Left cardiac atrium (tissue), 4 donors: ENCODE measurements at places on chromosomes 3 and 15.

DNA sequence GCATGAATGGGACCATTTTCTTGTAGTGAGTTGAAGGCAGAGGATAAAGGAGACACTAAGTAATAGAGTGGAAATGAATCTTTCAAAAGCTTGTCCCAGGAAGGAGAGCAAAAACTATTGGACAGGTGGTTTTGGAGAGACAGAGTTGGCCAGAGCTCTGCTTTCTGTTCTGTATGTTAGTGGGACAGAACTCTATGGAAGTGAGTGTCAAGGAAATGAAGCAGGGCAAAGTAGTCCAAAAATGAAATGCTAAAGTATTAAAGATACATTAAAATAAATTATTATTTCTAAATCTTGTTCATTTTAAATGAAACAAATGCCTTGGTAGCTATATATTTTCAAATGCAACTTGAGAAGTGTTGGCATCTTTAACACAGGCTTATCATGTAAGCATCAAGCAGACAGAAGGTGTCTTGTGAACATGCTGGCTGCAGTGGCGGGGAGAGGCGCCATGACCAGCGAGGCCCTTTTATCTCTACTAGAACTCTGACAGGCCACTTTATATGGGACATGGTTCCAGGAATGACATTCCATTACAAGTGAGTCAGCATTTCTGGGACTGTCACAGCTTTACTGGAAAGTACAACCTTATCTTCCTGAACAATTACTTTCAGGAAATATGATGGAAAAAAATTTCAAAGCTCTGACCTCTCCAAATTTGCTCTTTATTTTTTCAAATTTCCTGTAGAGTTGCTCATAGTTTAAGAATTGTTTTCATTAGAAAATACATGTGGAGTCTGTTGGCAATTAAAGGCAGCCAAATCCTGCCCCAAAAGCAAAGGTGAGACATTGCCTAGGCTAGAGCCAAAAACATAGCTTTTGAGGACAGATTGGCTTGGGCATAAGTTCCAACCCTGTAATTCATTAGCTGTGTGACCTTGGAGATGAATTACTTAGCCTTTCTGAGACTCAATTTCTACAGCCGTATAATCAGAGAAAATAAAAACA is 106.5 kb downstream of the ECT2 start:
- DNase-seq = peak; percentile 62

GRCh38 chr3:52494445-52494844 is 693 bp upstream of the STAB1 start:
- DNase-seq = no peak

GRCh38 chr15:100891307-100892012 is 11.8 kb downstream of the ALDH1A3 start:
- DNase-seq = no peak

DNA sequence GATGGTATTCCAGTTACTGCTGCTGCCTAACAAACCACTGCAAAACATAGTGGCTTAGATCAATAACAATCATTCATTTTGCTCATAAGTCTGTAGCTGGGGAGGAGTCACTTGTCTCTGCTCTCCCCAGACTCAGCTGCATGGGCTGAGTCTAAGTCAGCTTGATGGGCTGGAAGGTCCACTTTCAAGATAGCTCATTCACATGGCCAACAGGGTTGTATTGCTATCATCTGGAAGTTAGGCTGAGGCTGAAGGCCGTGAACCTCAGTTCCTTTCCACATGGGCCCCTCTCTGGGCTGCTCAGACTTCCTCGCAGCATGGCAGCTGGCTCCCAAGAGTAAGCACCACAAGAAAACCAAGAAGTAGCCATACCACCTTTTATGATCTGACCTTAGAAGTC is 28.7 kb upstream of the BFSP2 start:
- no peak for DNase-seq

- DNase-seq = no peak
These were observed 49.3 kb downstream of the ZNF621 start for GRCh38 chr3:40574050-40574449.

- DNase-seq = no peak
These were observed 129.1 kb downstream of the RAP2B start for GRCh38 chr3:153291059-153291685.

- no peak for DNase-seq
These were observed 354.3 kb downstream of the AGBL1 start for GRCh38 chr15:86433983-86434382.

DNA sequence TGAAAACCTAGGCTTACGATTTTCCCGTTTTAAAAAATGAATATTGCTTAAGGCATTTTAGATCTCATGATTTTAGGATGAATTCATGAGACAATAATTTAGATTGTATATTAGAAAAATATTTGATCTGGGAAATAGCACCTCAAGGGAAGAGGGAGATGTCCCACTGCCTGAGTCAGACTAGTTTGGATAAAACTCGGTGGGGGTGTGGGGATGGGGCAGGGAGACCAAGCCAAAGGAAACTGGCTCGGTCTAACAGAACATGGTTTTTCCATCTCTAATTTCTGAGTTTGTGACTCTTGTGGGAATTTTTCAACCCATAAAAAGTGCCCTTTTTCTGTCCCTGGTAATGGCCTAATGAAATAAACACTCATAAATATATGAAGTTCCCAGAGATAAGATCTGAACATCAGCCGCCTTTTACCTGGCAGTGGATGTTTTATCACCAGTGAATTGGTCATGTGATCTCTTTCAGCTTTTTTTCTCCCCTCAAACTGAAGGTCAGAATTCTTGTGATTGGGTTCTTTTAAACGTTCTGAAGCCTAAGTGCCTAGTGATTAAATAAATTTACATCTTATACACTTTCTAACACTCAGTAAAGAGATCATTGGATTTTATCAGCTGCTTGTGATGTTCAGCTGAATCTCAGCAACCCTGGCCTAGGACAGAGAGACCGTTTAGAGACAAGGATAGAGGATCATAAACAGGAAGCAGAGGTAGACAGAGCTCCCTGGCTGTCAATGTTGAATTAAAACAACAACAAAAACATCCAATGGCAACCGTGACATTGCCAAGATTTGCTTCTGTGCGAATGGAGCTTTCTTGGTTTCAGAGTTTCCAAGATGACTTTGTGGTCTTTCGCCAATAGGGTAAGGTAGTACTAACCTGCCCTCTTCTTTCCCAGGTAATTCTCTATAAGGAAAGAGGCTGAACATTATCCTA is 1038.2 kb downstream of the MCTP2 start:
- no peak for DNase-seq

DNA sequence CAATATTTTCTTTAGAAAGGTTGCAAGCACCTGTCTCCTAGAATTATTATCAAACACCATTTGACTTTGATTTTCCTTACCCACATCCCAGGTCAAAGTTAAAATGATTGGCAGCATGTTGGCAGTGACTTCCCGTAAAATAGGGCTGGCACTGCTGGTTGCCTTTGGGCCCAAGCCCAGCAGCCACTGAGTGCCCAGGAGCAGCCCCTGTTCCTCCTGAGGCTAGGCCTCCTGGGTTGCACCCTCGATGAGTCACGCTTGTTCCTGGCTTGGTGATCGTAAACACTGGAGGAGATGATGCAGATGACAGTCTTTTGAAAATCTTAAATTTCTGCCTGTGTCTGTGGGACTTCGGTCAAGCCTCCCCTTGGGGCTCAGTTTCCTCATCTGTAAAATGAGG is 290.0 kb downstream of the TLE3 start:
- DNase-seq = no peak

DNA sequence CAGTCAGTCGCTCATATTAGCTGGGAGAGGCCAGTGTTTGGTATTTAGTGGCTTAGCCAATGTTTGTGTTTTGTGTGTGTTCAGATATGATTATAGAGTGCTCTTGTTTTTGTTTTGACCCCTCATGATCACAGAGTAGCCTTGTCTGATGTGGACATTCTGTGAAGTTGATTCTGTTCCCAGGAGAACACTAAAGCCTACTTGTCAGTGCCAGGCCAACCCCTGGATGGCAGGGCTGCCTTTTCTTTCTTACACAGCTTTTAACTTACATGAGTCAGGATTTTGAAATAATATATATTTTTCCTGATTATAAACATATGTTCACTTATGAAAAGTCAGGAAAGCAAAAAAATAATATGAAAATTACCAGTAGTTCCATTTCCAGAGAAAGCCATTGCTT is 11.9 kb downstream of the CFAP161 start:
- DNase-seq = no peak

DNA sequence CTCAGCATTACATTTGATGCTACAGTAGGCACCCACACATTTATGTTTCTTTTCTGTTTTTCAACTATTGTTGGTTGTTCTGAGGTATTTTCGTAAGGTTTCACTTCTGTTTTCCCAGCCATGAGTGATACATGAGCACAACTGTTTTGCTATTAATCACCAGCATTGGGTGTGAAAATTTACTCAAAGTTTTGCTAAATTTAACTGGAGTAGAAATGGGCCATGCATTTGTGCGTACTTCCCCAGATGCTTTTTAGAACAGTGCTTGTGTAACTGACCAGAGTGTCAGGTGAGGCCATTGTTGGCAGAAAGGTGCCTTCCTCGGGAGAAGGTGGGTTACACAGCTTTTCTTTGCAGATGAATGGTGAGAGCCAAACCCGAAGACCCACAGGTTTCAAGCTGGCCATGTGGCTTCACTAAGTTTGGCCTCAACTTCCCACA is 70.4 kb downstream of the ST6GAL1 start:
- no peak for DNase-seq

DNA sequence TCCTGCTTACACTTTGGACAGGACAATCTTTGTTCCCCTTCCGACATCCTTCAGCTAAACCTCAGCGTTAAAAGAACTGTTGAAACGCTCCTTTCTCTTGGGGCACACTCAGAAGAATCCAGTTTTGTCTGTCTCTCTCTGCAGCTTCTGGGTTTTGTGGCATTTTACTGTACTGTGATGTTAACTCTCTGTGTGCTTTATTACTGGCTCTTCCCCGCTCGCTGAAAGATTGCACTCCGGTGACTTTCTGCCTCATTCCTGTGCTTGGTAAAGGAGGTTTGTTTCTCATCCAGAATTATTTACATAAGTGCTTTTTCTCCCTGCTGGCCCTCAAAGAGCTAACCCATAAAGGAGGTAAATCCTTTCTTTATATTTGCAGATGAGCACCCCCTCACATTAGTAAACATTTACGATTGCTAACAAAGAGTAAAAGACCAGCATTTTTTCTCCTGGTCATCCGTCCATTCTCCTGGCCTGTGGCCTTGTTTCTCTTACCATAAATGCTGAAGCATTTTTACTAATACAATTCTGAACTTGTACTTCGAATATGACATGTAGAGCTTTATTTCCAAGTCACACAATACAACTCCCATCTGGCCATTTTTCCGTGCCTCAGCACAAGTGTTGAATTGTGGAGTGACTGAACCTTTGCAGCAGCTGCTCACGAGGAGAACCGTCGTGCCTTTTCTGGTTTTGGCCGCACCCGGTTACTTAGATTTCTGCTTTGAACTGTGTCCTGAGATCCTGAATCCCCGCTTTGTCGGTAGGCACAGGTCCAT is 69.3 kb upstream of the RPL35A start:
- no peak for DNase-seq

- DNase-seq = no peak
These were observed 130.9 kb downstream of the ASB7 start for GRCh38 chr15:100733101-100733842.

GRCh38 chr15:83561661-83562060 is 92.3 kb upstream of the ADAMTSL3 start:
- no peak for DNase-seq

GRCh38 chr3:32195995-32196540 is 42.4 kb upstream of the CMTM8 start:
- no peak for DNase-seq

GRCh38 chr3:59566481-59566975 is 516.7 kb upstream of the CFAP20DC start:
- DNase-seq = no peak

- no peak for DNase-seq
These were observed 2.4 kb downstream of the GPR15 start for GRCh38 chr3:98534168-98534567.

GRCh38 chr3:141373768-141374526 is 5.6 kb downstream of the ZBTB38 start:
- DNase-seq = no peak

DNA sequence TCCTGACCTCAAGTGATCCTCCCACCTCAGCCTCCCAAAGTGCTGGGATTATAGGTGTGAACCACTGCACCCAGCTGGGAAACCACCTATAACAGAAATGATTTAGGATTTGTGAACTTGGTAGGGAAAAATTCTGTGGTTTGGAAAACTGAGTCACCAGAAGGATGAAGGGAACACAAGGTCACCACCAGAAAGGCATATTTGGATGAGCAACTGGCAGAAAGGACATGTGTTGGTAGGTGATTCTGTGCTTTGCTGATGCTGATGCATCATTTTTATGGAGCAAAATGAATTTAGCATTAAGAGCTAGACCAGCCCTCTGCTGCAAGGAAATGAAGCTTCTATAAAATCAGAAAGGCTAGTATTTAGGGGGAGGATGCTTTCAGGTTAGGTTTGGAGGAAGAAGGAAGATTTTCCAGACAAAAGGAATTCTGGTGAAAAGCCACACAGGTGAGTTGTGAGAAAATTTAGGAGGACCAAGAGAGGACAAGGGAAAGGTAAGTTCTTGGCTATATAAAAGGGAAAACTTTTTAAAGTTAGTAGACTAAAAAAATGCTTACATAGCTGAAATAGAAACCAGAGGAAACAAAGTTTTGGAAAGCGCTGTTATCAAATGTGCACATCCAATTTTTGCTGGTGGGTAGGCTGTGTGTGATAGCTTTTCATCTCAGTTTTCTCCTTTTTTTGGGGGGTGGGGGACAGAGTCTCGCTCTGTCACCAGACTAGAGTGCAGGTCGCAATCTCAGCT is 3.6 kb downstream of the PXK start:
- no peak for DNase-seq

GRCh38 chr15:65332391-65333147 is 28.1 kb downstream of the RNU5B-1 start:
- no peak for DNase-seq

GRCh38 chr3:159239059-159239458 is 437.2 kb downstream of the MFSD1 start:
- no peak for DNase-seq

DNA sequence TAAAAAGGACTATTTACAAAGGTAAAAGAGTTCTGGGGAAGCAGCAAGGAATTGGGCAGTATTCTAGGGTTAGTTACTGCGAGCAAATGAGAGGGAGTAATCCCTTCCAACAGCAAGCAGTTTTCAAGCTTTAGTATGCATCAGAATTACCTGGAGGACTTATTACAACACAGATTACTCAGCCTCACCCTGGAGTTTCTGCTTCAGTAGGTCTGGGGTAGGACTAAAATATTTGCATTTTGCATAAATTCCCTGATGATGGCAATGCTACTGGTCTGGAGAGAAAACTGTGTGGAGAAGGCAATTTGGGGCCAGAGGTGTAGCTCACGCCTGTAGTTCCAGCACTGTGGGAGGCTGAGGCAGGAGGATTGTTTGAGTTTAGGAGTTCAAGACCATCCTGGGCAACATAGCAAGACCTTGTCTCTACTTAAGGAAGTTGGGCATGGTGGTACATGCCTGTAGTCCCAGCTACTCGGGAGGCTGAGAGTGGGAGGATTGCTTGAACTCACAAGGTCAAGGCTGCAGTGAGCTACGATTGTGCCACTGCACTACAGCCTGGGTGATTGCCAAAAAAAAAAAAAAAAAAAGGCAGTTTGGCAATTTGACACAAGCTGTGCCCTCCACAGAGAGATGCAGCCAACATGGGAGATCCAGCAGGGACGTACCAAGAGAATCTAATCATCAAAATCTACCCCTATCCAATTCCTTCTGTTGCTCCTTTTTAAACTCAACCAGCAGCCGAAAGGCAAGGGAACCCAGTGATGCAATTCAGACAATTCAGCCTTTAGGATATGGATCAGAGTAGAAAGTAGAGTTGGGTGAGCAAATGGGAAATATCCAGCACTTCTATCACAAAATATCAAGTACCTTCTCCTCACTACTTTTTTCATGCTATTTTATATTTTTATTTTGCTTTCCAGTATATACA is 27.1 kb upstream of the AP4E1 start:
- no peak for DNase-seq

- DNase-seq = no peak
These were observed 80.7 kb upstream of the PCSK6 start for GRCh38 chr15:101570241-101570640.
